ENCODE measurements at places on chromosomes 2 and 18.

GRCh38 chr2:159065313-159065712, 96.9 kb downstream of the TANC1 start:
- no peak for DNase-seq

- no peak for DNase-seq
These were observed 28.9 kb upstream of the AQP4 start for GRCh38 chr18:26894426-26894825.

GRCh38 chr2:75098856-75099255, 100.5 kb downstream of the TACR1 start:
- DNase-seq = no peak

- DNase-seq = no peak
These were observed 39.0 kb downstream of the CFAP221 start for GRCh38 chr2:119583291-119583690.

DNA sequence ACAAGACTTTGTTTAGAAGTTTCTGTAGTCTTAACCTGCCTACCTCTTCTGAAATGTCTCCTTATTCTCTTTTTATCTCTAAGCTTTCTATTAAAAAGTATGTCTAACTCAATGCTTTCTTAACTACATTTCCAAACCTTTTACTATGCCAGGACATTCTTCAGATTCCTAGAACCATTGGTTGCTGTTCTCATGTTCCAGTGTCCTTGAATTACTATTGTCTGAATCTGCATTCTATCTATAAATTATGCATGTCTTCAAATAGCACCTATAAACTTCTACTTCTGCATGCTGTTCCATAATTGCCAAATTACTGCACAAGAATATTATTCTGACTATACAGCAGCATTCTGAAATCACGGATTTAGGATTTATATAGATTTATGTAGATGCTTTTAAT, 166.0 kb upstream of the VWC2L start:
- no peak for DNase-seq

- DNase-seq = no peak
These were observed 59.3 kb downstream of the CENPO start for GRCh38 chr2:24852431-24853020.

DNA sequence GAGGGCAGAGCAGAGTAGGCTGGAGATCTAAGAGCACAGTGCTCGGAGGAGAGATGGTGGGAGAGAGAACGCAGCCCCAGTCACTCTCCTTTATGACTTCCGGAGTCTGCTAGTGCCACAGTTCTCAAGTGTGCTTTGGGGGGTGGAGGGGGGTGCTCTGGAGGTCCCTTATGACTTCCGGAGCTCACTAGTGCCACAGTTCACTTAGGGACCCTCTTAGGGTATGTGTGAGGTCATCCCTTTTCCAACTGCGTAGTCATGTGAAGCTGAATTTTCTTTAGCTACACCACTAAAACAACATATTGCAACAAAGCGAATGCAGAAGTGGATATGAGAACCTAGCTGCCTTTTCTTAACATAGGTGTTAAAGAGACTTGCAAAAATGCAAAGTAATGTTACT, 153.7 kb upstream of the KCTD1 start:
- DNase-seq = no peak

- DNase-seq = no peak
These were observed 749.0 kb upstream of the ZEB2 start for GRCh38 chr2:145268931-145269330.

DNA sequence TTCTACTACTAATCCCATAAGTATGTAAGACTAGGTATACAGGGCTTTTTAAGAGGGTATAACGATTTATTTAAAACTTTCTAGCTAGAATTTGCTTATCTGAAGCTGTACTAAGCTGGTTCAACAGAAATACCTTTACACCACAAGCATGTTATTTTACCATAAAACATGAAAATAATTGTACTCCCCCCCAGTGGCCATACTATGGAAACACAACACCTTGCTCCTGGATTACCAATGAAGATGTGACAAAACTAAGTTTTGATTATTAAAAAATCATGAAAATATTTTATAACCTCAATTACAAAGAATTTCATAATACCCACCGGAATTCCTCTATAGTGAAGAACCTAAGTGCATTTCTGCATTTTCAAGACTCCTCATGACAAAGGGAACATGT, 27.3 kb downstream of the LPIN2 start:
- no peak for DNase-seq

DNA sequence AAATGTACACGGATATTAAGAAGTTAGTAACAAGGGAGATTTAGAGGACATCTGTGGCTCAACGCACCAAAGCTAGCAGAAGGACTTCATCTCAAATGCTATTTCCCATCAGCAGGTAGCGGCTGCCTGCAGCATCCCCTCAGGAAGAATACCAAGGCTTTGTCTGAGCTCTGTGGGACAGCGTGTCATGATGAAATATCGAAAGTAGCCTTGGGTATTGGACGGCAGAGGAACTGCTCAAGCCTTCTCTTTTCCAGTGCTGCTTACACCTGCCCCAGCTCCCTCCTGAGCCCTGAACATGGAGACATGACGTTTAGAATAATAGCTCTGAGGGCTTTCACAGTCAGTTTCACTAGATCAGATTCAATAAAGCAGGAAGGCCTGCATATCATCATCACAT, 241.6 kb downstream of the SUCLG1 start:
- no peak for DNase-seq

DNA sequence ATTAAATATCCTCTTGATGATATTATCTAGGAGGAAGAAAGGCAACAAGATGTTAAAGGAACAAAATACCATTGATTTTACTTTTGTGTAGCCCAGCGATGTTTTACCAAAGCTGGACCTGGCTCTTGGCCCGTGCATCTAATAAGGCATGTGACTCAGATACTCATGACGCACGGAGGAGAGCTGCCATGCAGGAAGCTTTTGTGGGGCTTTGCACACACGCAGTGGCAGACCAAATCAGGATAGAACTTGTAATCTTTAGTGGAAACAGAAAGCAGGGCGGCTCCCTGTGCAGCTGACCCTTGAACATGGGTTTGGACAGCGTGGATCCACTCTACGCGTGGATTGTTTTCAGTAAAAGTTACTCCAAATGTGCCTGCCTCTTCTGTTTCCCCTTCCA, 190.0 kb downstream of the NAPG start:
- DNase-seq = no peak

DNA sequence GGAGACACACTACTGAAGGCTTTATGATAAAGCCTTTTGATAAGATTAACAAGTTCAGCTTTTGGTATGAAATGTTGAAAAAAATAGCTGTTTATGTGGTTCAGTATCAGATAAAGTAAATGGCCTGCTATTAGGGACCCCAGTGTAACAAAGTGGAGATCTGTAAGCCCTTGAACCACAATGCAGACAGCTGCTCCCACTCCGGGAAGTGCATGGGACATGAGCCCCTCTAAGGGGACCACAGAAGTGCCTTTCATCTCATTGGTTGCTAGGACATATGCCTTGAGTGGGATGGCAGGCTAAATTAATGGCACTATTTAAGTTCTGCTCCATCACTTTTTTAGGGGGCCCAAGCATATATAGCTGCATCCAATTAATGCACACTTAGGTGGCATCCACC, 167.6 kb upstream of the SOX11 start:
- no peak for DNase-seq

GRCh38 chr2:10424051-10424450, 24.1 kb downstream of the ODC1 start:
- no peak for DNase-seq

GRCh38 chr2:74481961-74482800, 617 bp downstream of the CCDC142 start:
- DNase-seq = peak; percentile 61

GRCh38 chr2:15259356-15259756, 301.8 kb downstream of the NBAS start:
- DNase-seq = no peak

DNA sequence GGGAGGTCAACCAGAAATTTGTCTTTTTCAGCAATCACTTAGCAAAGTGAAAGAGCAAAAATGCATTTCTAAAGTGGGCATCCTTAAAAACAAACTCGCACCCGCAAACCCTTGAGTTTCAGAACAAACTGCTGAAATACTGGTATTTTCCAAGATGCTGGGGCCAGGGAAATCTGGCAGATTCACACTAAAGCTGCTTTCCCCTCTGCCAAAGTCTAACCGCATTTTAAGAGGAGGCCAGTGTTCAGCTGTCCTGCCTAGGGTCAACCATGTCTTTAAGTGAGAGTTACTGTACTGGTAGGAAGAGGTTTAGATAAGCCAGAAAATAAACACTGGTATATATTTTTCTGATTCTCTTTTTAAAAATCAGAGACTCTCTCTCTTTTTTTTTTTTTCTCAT, 55.9 kb downstream of the ACVR1 start:
- DNase-seq = no peak

GRCh38 chr2:138718405-138718804, 61.8 kb downstream of the NXPH2 start:
- no peak for DNase-seq

GRCh38 chr2:194346193-194346592, 1310.8 kb upstream of the SLC39A10 start:
- no peak for DNase-seq

DNA sequence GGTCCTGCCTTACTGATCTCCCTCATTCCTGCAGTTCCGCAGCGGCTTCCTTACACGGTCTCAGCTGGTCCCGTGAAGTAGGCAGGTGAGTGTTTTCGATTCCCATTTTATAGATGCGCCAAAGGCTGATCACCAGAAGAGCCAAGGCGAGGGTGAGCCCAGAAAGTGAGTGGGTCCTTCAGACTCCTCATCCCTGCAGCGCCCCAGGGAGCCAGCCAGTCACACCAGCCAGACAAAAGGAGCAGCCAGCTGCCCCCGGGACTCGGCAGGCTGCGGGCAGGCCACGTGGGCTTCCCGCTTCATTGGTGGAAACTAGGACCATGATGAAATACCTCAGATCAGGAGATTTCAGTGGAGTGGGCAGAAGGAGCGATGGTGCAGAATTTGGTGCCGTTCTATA, 85.9 kb downstream of the SMAD7 start:
- DNase-seq = no peak

DNA sequence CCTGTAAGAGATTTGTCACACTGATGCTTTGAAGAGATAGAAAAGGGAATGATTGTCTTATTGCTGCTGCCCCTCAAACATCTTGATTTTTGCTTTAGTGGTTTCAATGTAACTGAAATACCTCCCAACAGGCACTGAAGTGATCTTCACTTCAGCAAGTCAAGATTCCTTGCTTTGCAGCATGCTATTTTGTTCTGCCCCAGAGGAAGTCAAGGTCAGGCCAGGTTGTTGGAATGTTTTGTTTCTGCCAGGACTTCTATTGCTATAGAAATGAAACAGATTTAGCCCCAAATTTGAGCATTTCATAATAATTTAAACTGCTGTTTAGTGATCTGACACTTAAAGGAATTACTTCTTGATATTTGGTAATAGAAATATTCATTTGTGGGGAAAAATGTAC, 277.6 kb downstream of the ZNF804A start:
- DNase-seq = no peak
